ENCODE measurements at places on chromosomes 12 and 14. TPM values are rescaled to one million over a fixed set of nuclear protein-coding genes. Genes with fewer than 3 reads are reported as not detected.

- peak; percentile 52 for DNase-seq
Observed at GRCh38 chr12:114933428-114934160, 249.6 kb upstream of the TBX3 start.

GRCh38 chr12:109677279-109677691, 36.3 kb upstream of the FAM222A start:
- DNase-seq: no peak

- DNase-seq: no peak
Observed at GRCh38 chr12:122094735-122095631, 16.4 kb downstream of the MLXIP start.

GRCh38 chr12:102008615-102009126, 53.1 kb downstream of the WASHC3 start:
- DNase-seq: no peak

DNA sequence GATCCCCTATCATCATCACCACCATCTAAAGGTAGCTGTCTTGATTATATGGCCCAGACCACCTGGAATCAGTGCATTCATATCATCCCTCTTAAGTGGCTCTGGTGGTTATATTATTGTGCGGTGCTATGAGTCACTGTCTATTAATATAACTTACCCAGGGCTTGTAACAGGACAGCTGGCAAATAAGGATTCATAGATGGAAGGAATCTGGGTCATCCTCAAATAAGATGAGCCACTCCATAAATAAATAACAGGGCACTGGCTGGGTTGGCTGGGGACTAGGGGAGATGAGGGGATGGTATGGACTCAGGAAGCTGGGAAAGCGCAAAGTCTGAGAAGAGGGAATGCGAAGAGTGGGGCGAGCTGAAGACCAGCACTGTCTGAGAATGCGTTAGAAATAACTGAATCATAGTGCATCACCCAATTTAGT, 216.1 kb downstream of the NUAK1 start:
- DNase-seq: peak; percentile 29

- DNase-seq: no peak
Observed at GRCh38 chr14:90602088-90602687, 205.4 kb downstream of the CALM1 start.

- no peak for DNase-seq
Observed at GRCh38 chr12:117485984-117486839, 124.8 kb upstream of the NOS1 start.

DNA sequence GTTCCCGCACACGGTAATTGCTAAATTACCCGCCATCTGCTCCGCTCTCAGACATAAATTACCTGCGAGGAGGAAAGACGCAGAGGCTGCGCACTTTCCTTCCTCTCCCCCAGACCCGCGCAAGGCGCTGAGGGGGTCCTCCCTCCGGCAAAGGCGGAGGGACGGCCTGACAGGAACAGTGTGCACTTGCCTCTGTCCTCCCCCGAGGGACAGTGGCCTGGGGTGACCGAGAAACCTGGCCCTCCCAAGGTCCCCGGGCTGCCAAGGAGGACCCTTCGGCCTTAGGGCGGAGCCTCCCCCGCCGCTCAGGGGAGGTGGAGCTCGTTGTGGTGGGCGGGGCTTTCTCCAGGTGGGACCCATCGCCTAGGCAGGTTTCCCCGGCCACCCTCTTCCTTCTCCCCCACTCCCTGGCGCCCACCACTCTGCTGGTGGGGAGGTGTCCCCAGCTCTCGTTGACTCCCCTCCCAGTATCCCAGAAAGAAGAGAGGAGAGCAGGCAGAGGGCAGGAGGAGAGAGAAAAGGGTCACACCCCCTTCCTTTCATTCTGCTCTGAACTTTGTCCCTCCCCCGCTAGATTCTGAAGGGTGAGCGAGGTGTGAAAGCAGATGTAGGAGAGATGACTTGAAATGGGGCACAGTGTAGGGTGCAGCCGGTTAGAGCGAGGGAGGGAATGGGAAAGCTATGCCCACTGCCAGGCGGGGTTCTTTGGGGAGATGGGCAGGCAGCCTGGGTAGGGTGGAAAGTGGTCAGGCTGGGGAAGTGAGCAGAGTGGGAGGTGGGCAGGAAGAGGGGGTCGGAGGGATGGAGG, 11.4 kb upstream of the CALCOCO1 start:
- no peak for DNase-seq

DNA sequence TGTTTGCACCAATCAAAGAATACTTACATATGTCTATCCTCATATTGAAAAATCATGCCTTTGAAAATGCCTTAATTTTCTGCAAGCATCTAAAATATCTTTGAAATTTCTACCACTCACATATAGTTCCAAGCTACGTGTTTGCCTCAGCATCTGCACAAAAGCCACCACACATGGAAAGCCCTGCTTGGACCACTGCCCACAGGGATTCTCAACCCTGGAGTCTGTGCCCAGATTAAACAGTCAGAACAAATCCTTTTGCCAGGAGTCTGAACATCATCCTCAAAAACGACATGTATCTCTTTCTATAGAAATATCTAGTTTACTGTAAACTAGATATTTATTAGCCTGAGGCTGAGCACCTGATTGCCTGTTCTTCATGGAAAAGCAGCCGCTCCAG, 32.6 kb downstream of the ARMH4 start:
- no peak for DNase-seq

DNA sequence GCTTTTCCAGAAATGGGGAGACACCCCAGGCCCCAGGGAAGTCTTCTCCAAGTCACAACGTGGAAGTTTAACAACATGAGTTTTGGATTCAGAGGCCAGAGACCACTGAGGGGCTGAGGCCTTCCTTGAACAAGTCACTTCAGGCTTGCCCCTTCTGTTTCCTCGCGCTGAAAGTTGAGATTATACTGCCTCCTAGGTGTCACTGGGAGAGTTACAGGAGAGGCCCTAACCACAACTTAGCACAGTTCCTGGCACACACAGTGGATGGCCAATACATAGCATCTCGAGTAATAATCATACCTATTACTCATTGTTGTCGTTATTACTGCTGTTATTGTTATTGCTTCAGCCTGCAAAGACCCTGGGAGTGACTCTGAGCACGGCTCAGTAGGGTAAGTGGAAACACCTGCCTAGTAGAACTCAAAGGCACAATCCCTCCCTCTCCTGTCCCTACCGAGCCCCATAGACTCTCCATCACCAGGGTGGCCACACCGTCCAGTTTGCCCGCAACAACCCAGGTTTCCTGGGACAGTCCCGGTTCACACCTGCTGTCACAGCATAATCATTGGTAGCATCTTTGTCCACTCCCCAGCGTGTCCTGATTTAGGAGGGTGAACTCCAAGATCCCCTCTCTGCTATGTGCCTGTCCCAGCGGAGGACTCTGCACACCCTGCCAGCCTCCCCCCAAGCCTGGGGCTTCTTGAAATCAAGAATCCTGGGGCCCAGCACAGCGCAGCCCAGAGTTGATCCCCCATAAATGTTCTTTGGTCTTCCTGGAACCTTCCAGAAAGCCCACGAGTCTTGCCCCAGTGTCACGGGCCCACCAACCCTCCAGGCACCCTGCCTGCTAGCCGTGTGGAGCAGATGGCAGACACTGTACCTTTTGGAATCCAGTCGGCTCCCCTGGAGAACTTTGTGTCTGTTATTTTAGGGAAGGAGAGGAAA, 85.0 kb downstream of the SYNE3 start:
- peak; percentile 31 for DNase-seq

GRCh38 chr14:93716002-93716745, 72.1 kb downstream of the PRIMA1 start:
- no peak for DNase-seq

DNA sequence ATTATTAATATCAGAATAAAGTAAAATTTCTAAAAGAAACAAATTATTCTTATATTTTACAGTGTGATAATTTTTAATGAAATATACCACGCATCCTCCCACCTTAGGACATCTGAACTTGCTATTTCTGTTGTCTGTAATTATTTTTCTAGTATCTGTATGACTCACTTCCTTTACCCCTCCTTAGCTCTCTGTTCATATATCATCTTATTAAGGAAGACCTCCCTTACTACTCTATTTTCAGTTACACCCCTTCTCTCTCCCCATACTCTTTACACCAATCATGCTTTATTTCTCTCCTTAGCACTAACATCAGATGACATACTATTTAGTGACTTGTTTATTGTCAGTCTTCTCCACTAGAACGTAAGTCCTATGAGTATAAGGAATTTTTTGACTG, 34.2 kb upstream of the C12orf50 start:
- no peak for DNase-seq

DNA sequence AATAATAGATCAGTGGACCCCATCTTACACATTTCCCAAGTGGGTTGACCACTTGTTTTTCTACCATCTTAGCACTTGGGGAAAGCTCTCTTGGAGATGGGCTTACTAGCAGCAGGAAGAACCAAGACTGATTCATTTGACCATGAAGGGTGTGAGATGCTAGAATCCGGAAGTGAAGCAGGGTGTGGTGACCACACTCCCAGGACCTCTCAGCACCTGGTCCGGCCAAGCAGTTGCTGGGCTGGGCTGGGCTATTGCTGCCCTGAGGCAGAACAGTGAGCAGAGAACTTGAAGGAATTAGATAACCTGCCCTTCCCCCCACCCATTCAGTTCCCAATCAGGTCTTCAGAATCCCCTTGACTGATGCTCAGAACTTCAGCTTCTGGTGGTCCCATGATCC, 24.4 kb downstream of the ADCY6 start:
- no peak for DNase-seq

- DNase-seq: no peak
Observed at GRCh38 chr14:71579331-71579730, 352.9 kb upstream of the RGS6 start.

DNA sequence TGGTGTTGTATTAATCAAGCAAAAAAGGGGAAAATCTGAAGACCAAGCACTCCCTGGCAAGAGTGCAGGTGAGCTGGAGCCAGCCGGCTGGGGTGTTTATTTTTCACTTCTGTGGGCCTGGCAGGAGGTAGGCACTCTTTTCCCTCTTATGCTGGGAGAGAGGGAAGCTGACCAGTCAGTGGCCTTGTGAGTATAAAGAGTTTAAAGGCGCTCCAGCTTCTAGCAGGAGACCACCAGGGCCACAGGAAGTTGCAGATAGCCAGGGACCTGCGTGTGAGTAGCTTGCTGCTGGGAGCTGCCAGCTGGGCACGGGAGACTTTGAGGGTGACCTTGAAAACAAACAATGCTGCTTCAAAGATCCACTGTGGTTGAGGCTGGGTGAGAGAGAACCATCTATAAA, 217.4 kb upstream of the PWP1 start:
- DNase-seq: peak; percentile 63

- no peak for DNase-seq
Observed at GRCh38 chr12:20140751-20141150, 227.6 kb upstream of the PDE3A start.

DNA sequence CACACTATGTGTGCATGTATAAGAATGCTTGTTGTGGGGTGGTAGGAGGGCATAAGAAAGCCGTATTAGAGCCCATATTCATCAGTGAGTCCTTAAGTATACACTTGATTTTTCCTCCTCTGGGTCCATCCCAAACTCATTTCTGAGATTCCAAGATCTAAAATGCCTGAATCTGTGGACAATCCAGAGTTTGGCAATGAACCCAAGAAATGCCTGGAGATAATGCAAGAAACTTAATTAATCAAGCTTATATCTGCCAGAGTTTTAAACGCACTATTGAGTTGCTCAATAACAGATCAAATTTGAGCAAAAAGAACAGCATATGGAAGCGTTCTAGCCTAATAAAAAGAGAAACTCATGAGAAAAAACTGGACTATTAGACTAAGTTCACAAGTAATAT, 143.4 kb upstream of the NAV3 start:
- DNase-seq: no peak

DNA sequence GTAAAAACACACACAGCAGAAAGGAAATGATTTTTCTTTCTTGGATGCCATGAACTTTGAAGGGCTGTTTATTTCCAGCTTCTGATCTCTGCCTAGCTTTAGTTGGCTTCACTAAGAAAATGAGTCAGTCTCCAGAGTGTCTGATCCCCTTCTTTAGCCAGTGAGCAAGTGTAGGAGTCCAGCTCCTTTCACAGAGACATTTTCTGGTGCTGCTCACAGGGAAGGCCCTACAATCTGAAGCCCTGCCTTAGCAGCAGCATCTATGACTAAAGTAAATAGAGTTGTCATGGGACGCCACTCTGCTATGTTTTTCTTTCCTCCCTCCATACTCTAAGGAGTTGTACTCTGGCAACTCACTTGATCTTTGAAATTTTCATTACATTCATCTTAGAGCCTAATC, 103.5 kb downstream of the RPAP3 start:
- DNase-seq: no peak

DNA sequence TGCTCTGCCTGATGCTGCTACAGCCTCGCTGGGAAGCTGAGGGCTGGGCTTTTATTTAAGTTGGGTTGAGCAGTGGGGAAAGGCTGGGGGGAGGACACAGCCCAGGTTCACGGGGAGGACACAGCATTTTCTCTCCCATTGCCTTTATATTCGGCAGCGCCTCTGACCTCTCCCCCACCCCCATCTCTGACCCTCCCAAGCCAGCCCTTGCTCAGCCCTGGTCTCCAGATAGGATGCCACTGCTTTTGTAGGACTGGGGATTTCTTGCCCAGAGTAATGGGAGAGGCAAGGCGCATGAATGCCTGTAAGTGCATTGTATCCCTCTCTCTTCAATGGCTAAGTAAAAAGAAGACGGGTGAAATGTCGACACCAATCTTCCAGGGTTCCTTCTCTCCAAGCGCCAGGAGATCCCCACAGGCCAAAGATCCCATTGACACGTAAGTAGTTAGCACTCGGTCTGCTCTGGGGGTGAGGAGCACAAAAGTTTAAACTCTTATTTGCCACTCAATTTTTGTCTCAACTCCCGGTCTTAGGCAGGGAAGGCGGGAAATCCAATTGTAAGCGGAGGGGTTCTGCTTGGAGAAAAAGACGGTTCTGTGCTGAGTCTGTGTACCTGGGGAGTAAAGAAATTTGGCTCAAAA, 4.6 kb downstream of the HOXC4 start:
- DNase-seq: no peak

- no peak for DNase-seq
Observed at GRCh38 chr14:30872602-30873001, 1.8 kb upstream of the COCH start.

GRCh38 chr12:321606-322326, 59.1 kb upstream of the SLC6A13 start:
- no peak for DNase-seq

GRCh38 chr14:22524115-22524783, 64.8 kb downstream of the DAD1 start:
- DNase-seq: no peak

The HOXC6 gene
- total RNA-seq: 0.27 TPM

The COX6A1 gene
- 637 TPM for total RNA-seq

The TAS2R46 gene
- 0.23 TPM for total RNA-seq

The ARHGEF25 gene
- total RNA-seq: 11.7 TPM

The CDKN3 gene
- 180 TPM for total RNA-seq

The OAS1 gene
- 48.0 TPM for total RNA-seq

The AQP6 gene
- total RNA-seq: not detected

The SERPINA4 gene
- not detected for total RNA-seq

The CELA1 gene
- total RNA-seq: not detected

The MORN3 gene
- 0.23 TPM for total RNA-seq

The LRRIQ1 gene
- 0.15 TPM for total RNA-seq

The TTC5 gene
- total RNA-seq: 18.5 TPM

The ATP23 gene
- total RNA-seq: 30.0 TPM

Measured in H4 (cell line).